ENCODE measurements at places on chromosomes 2 and 18.

DNA sequence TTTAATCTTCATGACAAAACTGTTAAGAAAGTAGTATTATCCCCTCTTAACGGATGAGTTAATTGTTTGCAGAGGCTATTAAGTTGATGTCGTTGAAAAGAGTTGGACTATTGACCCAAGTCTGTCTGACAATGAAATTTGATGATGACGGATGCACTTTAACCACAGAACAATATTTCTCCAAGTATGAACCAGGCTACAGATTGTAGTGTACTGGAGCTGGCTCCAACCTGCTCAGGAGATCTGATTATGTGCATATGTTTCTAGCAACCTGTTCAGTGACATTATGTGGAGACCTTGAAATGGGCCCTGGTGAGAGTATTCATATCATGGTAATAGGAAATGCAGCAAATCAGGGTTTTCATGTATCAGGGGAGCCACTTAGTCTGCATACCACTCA lies 174.1 kb downstream of the CDH7 start:
- no peak for DNase-seq

GRCh38 chr18:23257686-23258565 lies 122.6 kb downstream of the CABLES1 start:
- DNase-seq, result no peak

GRCh38 chr2:188734691-188735090 lies 239.5 kb upstream of the COL3A1 start:
- DNase-seq, result no peak

GRCh38 chr2:98509542-98510321 lies 65.1 kb downstream of the INPP4A start:
- no peak for DNase-seq

DNA sequence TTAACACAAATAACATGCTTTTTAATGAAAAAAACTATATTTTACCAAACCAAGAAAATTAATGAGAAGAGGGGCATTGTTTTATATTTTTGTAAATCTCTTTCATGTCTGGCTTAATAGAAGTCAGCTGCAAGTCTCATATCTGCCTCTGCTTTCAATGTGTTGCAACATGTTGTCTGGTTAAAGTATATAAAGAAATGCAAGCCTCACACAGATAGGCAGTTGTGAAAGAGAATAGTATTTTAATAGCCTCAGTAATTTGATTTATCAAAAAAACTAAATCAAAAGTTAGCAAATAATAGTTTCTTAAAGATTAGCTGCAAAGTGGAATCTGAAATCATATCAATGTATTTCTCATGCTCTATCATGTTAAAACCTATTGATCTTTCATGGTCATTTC lies 52.9 kb upstream of the NCOA1 start:
- no peak for DNase-seq

- no peak for DNase-seq
These were observed 95.8 kb downstream of the TMEFF2 start for GRCh38 chr2:192098814-192099491.

DNA sequence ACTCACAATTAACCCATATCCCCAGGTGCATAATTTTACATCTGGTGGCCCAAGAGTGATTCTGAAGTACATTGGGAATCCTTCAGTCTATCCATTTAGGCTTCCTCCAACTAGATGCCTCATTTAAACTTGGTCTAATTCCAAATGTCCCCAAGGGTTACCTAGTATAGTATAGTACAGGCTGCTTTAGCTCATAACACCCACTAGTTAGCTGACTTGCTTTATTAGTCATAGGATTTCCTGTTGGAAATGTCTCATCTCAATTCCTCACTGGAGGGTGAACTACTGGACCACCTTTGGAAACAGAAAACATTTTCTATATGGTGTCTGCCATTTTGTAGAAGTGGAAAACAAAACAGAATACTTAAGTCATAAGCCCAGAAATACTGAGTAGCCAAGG lies 202.5 kb upstream of the SESTD1 start:
- no peak for DNase-seq

GRCh38 chr18:58135183-58135641 lies 91.2 kb downstream of the NEDD4L start:
- DNase-seq, result no peak
